ENCODE measurements at places on chromosomes 1 and 21. TPM values are rescaled to one million over a fixed set of nuclear protein-coding genes. Genes with fewer than 3 reads are reported as not detected.

GRCh38 chr1:24566236-24566867 is 10.5 kb downstream of the NCMAP start:
- peak; percentile 13 for DNase-seq

DNA sequence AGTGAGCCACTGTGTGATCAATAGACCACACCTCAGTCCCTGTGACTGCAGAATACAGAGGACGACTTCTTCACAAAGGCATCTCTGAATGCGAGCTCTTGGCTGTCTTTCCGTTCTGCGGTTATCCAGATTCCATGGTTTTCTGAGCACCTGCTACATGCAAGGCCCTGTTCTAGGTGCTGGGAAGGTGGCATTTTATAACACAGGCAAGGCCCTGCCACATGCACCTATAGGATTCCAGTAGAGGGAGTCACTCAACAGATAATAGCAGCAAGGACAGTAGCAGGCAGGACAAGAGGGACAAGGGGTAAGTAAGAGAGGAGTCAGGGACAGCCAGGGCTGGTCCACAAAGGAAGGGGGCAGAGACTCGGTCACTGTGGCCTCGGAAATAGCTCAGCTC is 9.0 kb downstream of the URB1 start:
- no peak for DNase-seq

Gene NMNAT2
- total RNA-seq = 2.0 TPM

DNA sequence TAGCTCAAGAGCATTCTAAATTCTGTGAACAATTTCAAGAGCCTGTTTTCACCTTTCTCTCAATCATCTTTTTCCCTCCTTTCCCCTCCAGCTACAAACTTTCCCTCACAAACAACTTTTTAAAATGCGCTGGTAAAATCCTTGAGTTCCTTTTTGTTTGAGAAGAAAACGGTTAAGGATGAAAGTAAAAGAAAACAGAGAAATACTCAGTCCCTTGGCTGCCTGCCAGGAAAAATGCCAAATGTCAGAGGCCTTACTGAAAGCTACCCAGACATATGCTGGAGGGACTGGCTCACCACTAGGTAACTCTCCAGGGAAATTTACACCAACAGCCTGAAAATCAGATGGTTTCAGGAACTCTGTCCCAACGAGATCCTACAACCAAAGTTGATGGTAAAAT is 11.0 kb upstream of the SERBP1 start:
- DNase-seq = peak; percentile 48

DNA sequence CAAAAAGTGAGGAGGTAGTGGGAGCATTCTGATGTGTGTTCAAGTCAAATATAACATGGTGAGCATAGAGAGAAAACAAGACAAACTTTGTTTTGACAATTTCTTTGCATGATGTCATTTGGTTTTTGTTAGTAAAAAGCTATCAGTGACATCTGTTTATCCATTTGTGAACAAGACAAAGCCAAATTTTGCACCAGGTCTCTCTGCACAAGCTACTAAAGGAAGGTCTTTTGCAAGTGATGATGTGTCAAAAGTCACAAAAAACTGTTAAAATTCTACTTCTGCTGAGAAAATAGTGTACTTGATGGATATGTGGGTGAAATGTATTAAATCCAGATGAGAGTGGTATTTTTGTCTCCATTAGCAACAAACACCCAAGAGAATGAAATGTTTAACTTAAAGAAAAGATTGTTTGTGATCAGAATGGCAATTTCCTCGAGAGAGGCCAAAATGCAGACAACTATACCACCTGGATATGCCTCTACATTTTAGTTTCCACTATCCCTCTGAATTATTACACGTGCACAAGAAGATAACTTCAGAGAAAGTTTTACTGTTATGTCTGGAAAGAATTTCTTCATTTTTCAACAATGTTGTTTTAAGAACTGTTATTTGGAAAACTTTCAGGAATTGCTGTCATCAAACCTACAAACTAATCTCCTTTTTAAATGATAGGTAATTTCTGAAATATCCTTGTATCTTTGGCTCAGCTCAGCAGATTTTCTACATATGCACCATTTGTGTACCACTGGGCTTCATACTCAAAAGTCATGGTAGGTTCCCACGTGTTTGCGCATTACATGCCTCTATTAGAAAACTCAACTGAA is 807.4 kb upstream of the ADGRL2 start:
- DNase-seq = no peak

- no peak for DNase-seq
These were observed 21.4 kb downstream of the SLC2A1 start for GRCh38 chr1:42937141-42937696.

- DNase-seq = peak; percentile 41
These were observed 55.3 kb downstream of the ETS2 start for GRCh38 chr21:38861056-38861455.

- peak; percentile 21 for DNase-seq
These were observed 6.3 kb downstream of the MX2 start for GRCh38 chr21:41367945-41368734.

GRCh38 chr1:18190598-18190997 is 83.0 kb downstream of the IGSF21 start:
- no peak for DNase-seq

Gene CCDC27
- not detected for total RNA-seq

- peak; percentile 95 for DNase-seq
These were observed 34.1 kb downstream of the ACOT7 start for GRCh38 chr1:6359216-6360116.

Gene SYTL1
- total RNA-seq = 19.3 TPM

Gene S100A1
- total RNA-seq = 83.1 TPM

- DNase-seq = no peak
These were observed 867 bp downstream of the PTPRC start for GRCh38 chr1:198639671-198640143.

- DNase-seq = no peak
These were observed 1646.5 kb downstream of the MRPL39 start for GRCh38 chr21:23960769-23961168.

DNA sequence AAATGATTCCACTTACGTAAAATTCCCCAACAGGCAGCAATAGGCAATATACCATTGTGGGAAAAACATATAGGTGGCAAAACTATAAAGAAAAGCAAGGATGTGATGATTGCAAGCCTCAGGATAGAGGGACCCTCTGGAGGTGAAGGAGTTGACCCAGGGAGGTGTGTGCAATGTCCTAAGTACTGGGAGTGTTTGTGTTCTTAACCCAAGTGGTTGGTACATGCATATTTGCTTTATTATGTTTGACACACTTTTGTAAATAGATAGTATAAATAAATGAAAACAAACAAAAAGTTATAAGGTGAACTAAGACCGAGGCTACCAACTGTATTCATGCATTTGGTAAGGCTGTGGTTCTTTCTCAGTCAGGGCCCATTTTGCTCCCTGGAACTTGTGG is 7.5 kb downstream of the MX1 start:
- no peak for DNase-seq

GRCh38 chr1:221810406-221810805 is 68.5 kb upstream of the DUSP10 start:
- DNase-seq = no peak

- no peak for DNase-seq
These were observed 272.7 kb downstream of the HHIPL2 start for GRCh38 chr1:222275001-222275728.

Gene SLC37A1
- total RNA-seq = 21.8 TPM

- DNase-seq = no peak
These were observed 827 bp downstream of the OR2B11 start for GRCh38 chr1:247456914-247457639.

GRCh38 chr1:31572323-31573104 is 3.8 kb upstream of the TINAGL1 start:
- no peak for DNase-seq

Gene OR2T11
- total RNA-seq = 0.57 TPM

DNA sequence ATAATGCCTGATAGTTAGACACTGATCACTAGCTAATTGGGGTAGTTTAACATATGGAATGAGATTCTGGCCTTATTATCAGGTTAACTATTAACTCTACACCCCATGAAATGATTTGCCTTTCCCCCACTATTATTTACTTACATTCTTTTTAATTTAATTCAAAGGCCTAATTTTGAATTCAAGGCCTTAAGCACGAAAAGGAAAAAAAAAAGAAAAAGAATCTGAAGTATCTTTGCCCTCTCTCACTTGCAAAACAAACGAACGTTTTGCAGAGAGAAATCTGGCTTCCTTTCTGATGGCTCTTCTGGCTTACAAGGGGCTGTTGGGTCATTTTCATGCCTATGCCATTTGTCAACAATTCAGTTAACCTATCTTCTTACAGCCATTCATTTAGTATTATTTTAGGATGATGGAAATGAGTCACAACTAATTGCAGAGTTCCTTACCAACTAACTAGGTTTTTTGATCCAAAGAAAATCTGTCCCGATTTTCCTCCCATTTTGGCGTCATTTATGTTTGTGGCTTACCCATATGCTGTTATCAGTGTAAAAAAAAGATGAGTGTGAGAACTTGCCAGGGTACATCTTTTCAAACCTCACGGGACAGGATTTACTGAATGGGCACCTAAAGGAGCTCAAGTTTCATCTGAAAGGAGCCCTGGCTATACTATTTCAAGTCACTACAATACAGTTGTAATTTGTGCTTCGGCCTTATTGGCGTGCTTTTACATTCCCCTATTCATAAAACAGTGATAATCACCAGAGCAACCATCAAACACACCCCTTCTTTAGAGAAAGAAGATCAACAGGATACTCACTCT is 1.9 kb upstream of the ERRFI1 start:
- peak; percentile 50 for DNase-seq

- peak; percentile 93 for DNase-seq
These were observed 162.3 kb downstream of the PSMG1 start for GRCh38 chr21:39020751-39021477.

- no peak for DNase-seq
These were observed 6.8 kb upstream of the LRRN2 start for GRCh38 chr1:204692325-204692840.

Gene LAD1
- total RNA-seq = 72.6 TPM

Gene ADAMTS4
- total RNA-seq = 14.0 TPM

Gene HAO2
- 1.9 TPM for total RNA-seq

GRCh38 chr1:120178799-120179756 is 2.8 kb upstream of the SEC22B start:
- peak; percentile 77 for DNase-seq

Data from kidney (tissue), 22 donors.